ENCODE measurements at places on chromosomes 11 and 22.

DNA sequence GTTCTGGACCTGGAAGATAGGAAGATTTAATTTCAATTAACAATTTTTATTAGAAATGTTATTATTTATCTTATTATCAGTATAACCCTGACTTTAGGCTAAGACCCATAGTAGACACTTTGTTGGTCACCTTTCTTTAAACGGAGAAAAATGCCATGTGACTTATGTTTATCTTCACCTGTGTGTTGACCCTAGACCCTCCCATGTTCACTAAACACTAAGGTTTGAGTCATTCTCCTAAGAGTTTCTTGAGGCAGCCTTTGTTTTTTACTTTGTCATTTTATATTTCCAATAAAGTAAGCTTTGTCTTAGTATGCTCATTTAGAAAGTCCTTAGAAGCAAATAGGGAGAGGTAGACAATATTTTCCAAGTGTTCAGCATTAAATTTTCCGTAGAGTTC, 771.7 kb downstream of the METTL15 start:
- DNase-seq = no peak

DNA sequence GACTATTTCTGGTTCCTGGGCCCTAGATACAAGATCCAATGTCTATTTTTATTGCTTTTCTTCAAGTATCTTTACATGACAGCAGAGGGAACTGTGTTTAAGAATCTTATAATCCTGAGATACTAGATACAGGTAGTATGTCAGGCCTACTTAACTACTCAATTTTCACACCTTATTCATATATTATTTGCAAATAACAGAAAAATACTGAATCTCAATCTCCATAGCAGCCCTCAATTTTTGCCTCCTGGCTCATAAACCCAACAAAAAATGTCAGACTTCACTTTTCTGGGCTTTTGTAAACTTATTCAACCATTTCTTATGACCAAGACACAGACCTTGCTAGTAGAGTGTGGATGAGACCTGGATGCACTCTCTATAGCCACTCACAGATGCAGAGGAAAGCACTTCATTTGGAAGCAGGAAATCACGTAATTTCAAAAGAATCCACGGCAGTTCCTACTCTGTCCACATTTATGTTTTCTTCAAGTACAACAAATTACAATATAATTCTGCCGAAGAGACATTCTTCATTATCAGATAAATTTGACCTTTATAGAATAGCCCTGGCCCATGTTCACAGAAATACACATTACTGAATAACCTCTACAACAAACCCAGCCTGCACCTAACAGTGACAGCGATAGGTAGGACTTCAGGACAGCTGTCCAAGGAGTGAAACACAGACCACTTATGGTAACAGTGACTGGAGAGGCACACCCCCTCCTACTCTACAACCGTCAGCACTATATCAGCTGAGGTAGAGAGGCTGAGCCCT, 62.0 kb upstream of the YPEL1 start:
- no peak for DNase-seq

DNA sequence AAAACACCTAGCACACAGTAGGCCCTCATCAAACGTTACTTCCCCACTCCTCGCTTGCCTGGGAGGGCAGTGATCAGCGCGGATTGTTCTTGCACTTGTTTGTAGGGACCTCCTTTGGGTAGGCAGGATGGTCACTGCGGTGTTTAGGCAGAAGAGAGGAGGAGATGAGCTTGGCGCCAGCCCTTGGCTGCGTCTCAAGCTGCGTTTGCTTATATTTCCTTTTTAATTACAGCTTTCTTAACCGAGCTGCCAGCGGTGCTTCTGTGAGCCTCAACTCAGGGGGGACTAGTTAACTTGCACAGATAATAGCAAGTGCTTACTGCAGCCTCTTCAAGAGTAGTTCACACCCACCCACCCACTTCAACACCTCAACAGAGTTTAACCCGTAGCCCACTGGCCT, 15.1 kb downstream of the IFT27 start:
- no peak for DNase-seq

GRCh38 chr11:94782446-94782845, 14.3 kb downstream of the AMOTL1 start:
- no peak for DNase-seq

DNA sequence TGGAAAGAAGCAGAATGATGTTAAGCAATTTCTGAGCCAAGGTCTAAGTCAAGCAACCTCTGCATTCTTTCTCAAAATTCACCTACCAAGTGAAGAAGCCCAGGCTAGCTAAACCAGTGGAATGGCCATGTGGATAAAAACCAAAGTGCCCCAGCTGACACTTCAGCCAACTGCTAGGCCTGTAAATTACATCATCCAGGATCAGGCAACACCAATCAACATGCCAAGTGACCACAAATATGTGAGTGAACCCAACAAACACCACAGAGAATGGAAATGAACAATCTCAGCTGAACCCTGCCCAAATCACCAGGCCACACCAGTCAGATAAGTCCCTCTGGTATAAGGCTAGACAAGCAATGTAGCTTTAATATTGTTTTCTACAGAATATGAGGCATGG, 25.1 kb upstream of the FJX1 start:
- no peak for DNase-seq

DNA sequence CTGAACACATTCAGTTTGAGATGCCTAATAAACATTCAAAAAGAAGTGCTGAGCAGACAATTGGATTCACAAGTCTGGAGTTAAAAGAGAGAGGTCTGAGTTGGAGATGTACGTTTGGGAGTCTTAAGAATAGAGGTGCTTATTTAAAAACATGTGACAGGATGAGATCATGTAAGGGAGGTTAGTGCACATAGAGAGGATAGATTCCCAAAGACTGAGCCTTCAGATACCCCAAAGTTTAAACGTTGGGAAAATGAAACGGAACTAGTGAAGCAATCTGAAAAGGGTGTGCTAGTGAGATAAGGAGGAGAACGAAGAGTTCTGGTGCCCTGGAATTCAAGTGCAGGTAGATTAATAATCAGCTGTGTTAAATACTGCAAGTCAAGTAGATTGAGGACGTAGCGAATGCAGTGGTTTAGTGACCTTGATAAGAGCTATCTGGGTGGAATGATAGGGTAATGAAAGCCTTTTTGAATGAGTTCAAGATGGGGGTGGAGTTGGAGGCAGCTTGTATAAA, 63.7 kb downstream of the HIPK3 start:
- DNase-seq = no peak

DNA sequence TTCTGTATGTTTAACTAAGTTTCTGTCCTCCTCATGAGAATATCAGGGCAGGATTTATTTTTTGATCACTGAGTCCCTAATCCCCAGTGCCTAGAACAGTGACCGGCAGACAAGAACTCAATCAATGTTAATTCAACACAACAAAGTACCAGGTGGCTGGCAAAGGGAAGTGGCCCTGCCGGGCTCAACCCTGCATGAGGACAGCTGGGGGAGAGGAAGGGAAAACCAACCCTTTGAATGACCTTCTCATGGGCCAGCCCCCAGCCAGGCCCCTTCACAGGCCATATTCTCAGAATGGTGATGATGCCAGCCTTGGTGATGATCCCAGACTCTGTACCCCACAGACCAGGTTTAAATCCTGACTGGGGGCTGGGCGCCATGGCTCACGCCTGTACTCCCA, 1.4 kb upstream of the MFNG start:
- no peak for DNase-seq

DNA sequence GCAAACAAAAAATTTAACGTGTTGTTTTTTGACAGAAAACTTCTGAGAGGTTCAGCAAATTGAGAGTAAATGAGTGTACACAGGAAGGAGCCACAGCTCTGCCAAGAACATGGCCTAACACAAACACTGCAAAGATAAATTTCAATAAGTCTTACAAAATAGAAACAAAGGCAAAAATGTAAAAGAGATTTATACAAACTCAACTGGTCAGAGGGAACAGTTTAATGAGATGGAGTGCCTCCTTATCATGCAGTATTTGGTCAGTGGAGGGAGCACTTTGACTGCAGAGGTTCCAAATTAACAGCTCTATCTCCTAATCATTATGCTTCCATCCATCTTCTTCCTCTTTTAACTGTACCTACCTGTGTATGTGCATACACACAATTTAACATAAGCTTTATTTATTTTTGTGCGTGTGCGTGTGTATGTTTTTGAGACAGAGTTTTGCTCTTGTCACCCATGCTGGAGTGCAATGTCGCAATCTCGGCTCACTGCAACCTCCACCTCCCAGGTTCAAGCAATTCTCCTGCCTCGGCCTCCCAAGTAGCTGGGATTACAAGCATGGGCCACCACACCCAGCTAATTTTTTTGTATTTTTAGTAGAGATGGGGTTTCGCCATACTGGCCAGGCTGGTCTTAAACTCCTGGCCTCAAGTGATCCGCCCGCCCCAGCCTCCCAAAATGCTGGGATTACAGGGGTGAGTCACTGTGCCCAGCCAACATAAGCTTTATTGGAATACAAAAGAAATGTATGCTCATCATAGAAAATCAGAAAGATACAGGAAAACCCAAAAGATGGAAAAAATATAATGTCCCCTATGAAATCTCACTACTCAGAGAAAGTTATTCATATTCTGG, 111.9 kb downstream of the MRTFA start:
- no peak for DNase-seq

DNA sequence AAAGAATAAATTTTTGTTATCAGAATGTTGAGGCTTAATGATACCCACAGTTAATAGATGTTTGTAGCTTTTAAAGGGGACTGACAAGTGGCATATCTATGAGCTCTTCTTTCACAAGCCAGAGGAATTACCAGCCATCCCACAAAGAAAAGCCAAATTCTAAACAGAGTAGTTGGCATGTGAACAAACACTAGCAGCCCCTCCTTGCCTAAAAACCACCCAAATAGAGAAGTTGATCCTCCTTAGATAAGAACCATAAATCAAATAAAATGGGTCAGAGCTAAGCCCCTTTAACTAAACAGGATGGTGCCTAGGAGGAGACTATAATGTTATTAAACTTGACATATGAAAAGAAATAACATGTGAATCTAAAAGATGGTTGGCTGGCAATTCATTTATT, 11.4 kb downstream of the LPXN start:
- DNase-seq = no peak

- peak; percentile 45 for DNase-seq
Measured at GRCh38 chr11:98710986-98711385, 309.8 kb upstream of the CNTN5 start.

GRCh38 chr11:62984451-62984991, at the start of gene SLC22A6:
Gene SLC22A6 (minus strand): TSS chr11:62984967. CDS start chr11:62984690, 277 bp downstream.
- no peak for DNase-seq

Measured in muscle of arm (tissue), 14 donors.